ENCODE measurements at places on chromosomes 1 and 21.

DNA sequence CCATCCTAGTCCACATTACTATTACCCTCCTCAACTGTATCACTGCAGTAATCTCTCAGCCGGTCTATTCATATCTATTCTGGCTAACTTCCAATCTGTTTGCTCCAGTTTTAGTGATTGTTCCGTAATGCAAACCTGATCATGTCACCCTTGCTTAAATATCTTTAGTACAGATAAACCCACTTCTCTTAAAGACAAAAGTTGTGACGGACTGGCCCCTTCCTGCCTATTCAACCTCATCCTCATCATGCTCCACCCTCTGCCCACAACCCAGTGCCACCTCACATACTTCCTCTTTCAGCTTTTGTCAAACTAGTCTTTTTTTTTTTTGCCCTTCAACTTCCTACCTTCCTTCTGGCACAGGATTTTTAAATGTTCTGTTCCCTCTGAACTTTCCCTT is 2.8 kb upstream of the C1orf162 start:
- no peak for DNase-seq

DNA sequence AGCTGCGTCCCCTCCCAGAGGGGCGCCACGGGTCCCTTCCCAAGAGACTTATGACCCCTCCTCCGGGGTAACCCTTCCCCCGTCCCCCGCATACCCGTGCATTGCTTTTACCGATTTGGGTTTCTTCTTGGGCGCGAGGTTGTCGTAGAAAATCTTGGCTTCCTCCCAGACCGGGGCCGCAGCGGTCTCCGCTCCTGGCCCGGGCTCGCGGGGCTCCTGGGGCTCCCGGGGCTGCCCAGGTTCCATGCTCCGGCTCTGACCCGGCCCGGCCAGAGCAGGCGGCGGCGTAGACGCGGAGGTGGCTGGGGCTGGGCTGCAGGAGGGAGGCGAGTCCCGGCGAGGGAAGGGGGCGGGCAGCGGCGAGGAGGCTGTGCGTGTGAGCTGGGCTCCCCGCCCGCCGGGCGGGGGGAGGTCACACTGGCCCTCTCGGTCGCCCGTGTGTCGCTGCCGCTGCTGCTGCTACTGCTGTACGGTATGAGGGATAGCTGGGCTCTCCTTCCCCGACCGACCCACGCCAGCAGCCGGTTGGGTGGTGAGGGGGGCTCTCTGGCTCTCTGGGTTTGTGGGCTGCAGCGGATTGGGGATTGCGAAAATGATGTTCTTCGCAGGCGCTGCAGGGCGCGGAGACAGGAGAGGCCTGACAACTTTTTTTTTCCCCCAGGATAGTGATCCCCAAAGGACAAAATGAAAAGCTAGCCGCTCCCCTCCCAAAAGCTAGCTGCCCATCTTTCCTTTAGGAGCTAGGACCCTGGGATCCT is at the start of gene NT5C1A:
Gene NT5C1A, minus strand, starts transcription at position 315 of the 758 bp plus-strand sequence. Its CDS starts 69 bp downstream, at position 246.
- no peak for DNase-seq

DNA sequence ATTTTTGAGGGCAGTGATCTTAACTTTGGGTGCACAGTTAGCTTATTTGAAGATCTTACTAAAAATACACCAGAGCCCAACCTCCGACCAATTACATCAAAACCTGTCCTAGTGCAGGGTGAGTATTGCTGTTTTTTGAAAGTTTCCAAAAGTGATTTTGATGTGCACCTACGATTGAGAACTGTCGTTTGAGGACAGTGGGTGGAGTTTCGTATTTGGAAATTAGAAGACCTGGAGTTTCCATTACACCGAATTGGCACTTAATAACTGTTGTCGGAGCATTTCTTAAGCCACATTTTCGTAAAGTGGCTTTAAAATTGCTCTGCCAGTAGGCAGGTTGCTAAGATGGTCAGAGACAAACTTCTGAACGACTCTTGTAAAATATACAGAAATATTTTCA is 1.1 kb downstream of the SOD1 start:
- DNase-seq, result no peak

DNA sequence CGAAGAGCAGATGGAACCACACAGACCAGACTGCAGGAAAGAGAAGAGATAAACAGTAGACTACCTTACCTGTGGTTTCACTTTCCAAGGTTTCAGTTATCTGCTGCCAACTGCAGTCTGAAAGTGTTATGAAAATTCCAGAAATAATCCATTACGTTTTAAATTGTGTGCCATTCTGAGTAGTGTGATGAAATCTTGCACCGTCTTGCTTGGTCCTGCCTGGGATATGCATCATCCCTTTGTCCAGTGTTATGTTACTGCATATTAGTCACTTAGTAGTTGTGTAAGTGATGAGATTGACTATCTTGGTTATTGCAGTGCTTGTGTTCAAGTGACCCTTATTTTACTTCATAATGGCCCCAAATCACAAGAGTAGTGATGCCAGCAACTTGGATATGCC is 33.9 kb downstream of the DNAJC6 start:
- DNase-seq, result peak; percentile 51

DNA sequence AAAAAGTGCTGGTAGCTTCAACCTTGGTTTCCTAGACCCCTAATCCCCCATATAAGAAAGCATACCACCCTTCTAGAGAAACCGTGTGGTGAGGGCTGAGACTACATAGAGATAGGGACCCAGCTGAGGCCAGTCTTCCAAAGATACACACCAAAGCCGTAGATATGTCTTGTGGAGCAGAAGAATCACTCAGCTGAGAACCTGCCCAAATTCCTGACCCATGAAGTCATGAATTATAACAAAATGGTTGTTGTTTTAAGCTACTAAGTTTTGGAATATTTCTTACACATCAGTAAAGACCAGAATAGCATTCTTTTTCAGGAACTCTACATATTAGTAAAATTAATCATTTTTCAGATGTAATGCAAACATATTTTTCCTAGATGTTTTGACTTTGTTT is 3.3 kb upstream of the SNRPE start:
- peak; percentile 41 for DNase-seq

- no peak for DNase-seq
Measured at GRCh38 chr1:113861641-113862040, 9.9 kb downstream of the PTPN22 start.

DNA sequence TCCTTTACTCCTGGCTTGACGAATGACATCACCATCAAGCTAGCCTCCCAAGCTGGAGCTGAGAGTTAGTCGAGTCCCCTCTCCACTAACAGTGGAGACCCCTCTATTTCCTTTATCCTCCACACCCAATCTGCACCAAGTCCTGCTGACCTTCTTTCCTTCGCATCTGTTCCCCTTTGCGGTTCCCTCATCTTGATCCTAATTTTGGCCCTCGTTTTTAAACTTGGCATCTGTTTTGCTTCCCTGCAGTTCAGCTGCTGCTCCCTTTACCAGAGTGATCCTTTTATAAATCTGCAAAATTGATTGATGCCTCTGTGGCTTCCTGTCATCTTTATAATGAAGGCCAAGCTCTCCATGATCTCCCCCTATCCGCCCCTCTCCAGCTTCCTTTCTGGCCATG is 49.0 kb upstream of the TSPAN2 start:
- DNase-seq, result no peak

- DNase-seq, result no peak
Measured at GRCh38 chr1:53246261-53247134, 8.2 kb upstream of the MAGOH start.

- peak; percentile 21 for DNase-seq
Measured at GRCh38 chr1:176384841-176385240, 78.1 kb upstream of the PAPPA2 start.

DNA sequence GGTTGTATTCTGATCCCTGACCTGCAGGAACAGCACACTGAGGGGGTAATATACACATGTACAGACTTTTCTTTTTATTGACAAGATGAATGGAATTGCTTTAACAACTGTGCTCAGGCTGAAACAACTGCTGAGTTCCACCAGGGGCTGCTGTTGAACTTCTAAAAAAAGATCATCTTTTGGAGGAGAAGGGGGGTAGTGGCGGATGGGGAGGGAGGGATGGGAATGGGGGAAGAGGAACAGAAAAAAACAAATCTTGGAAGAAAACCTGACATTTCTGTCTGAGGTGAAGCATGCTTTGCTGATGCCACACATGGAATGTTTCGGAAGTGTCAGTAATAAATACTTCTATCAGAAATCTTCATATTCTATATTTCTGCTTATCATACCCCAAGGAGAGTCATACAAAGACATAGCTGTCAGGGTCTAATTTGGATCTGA is 75.0 kb downstream of the RWDD3 start:
- DNase-seq, result peak; percentile 20

DNA sequence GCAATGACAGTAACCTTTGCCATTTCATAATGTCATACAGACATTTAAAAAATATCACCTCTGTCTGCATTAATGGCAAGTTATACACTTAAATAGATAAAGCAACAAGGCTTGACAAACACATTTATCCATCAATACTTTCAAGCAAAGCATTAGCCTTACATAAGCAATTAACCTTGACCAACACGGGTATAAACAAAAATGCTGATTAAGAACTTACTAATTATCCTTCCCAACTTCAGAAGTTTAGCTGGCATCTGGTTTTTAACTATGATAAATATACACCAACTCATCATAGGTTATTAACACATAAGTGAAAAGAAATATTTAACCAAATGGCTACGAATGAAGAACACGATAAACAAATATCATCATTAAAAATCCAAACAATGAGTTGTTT is 188.5 kb downstream of the SMYD3 start:
- no peak for DNase-seq

GRCh38 chr1:168565825-168566224 is 10.6 kb upstream of the XCL1 start:
- no peak for DNase-seq

GRCh38 chr1:239178961-239179360 is 207.4 kb upstream of the CHRM3 start:
- peak; percentile 57 for DNase-seq

GRCh38 chr1:162091681-162092524 is 22.4 kb downstream of the NOS1AP start:
- DNase-seq, result peak; percentile 59

GRCh38 chr1:44549510-44549909 is 124.8 kb downstream of the TMEM53 start:
- no peak for DNase-seq

DNA sequence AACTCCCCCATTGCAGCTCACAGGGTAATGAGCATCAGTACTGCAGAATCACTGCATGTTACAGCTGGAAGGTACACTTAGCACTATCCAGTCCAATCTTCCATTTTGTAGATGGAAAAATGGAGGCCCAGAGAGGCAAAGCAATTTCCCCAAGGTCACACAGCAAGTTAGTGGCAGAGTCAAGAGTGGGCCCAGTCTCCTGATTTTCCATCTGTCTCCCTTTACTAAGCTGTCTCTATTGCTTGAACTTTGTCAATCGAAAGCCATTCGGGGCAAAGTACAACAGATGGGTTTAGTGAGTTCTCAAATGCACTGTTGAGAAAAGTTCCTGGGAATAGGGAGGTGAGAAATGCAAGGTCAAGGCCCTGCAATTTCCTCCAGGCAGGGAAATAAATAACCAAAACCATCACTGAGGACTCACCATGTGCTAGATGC is 50.4 kb upstream of the IFFO2 start:
- peak; percentile 41 for DNase-seq

DNA sequence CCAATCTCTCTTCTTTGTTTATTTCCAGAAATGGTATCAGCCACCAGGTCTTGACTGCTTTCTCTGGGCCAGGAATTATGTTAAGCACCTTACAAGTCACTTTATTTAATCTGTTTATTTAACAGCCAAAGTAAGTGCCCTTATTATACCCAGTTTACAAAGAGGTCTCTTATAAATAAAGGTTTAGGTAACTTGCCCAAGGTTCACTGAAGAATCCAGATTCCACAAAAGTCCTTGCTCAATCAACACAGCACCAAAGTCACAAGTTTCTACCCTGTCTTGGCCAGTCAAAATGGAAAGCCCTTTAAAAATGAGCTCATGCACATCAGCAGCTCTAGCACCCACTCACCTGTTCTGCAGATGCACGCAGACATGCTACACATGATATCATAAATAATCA is 28.0 kb upstream of the ATP1A1 start:
- DNase-seq, result no peak

DNA sequence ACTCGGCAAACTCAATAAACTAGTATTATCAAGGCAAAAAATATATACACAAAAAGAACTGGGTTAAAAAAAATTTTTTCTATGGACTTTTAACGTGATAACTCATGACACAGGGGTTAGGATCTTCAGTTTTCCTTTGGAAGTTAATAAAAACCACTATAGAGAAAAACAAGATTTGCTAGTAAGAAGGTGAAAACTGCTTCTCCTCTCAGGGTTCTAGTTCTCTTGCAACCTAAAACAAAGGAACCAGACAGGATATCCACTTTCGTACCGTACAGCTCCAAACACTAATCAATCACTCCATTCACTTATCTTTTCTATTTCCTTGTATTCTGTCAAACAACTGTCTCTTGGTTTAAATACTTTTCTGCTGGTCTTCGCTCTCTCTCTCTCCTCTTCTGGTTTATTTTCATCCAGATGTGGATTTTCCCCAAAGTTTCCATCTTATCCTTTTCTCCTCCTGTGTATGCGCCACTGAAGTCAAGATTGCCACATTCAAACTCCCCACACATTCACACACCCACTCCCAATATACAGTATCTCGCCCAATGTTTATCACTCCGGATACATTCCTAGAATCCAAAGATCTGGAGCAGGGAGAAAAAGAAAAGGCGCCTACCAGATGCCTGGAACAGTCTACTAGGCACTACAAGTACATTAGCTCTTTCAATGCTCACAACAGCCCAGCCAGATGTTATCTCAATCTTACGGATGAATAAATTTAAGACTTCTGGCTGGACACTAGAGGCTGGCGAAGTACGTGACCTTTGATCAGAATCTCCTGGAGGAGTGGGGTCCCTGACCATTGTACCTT is 775 bp upstream of the PRPF38B start:
- DNase-seq, result peak; percentile 19

DNA sequence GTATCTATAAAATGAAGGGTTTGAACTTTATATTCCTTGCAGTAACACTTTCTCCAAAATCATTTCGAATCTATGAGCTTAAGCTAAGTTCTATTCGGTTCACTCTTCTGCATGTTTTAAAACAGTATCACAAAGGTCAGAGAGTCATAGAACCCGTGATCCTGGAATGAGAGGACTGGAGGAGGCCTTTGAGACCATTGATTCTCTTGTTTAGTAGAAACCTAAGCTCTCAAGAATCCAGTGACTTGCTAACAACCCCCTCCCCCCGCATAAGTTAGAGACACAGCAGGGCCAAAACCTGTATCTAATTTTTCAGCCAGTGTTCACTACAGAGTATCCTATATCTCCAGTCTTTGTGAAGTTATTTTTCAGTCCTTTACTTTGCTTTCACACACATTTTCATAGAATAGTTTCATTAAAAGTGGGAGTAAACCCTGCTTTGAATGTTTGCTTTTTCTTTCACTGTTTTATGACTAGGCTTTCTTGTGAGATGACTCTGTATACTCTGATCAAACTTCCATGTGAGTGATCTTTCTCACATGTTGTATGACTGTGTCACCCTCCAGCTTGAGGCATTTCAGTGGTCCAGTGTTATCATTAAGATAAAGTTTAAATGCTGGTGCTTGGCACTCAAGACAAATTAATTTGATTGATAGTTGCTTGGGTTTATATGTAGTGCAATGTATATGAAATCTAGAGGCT is 275.4 kb upstream of the SGIP1 start:
- DNase-seq, result no peak

DNA sequence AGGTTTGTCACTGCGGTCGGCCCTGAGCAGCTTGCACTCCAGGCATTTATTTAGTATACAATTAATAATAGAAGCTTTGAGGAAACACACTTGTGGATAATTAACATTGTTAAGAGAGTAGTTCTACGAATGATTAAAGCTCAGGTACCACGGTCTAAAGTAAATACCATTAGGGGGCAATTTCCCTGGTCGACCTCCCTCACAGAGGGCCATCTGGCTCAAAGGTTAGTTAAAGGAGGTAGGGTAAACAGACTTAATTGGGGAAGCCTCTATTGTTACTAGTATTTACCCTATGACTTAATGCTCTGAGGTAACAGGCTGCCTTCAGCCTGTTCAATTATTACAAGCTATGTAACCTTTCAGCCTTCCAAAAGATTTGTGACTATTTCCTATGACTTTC is 122.3 kb upstream of the SLC44A3 start:
- DNase-seq, result peak; percentile 96
